ENCODE measurements at places on chromosomes 5 and 9. TPM values are rescaled to one million over a fixed set of nuclear protein-coding genes. Genes with fewer than 3 reads are reported as not detected.

- H3K36me3 ChIP-seq = no peaks in the 10 kb centered on the region
- peaks cover 21% of the 10 kb centered on the region for H3K27me3 ChIP-seq
- no peak overlapping the region for H3K4me3 ChIP-seq
- no peak for DNase-seq
- no peaks in the 10 kb centered on the region for H3K4me1 ChIP-seq
- H3K27ac ChIP-seq = no peak overlapping the region
These were observed 47.3 kb upstream of the TNC start for GRCh38 chr9:115165233-115165632.

GRCh38 chr9:76269789-76270188 lies 124.4 kb downstream of the RFK start:
- H3K36me3 ChIP-seq = no peaks in the 10 kb centered on the region
- no peak for DNase-seq
- H3K27me3 ChIP-seq = peaks cover 2% of the 10 kb centered on the region
- H3K4me3 ChIP-seq = no peak overlapping the region
- no peak overlapping the region for H3K27ac ChIP-seq

GRCh38 chr9:110626101-110626829 lies 42.3 kb upstream of the MUSK start:
- H3K4me1 ChIP-seq = peaks cover 6% of the 10 kb centered on the region
- no peak for DNase-seq
- H3K27me3 ChIP-seq = peaks cover 2% of the 10 kb centered on the region
- H3K27ac ChIP-seq = peak overlapping the region; percentile 47

- H3K27ac ChIP-seq = no peak overlapping the region
- H3K4me1 ChIP-seq = no peaks in the 10 kb centered on the region
- no peaks in the 10 kb centered on the region for H3K36me3 ChIP-seq
- DNase-seq = no peak
These were observed 123.5 kb upstream of the ACOT12 start for GRCh38 chr5:81517462-81517861.

DNA sequence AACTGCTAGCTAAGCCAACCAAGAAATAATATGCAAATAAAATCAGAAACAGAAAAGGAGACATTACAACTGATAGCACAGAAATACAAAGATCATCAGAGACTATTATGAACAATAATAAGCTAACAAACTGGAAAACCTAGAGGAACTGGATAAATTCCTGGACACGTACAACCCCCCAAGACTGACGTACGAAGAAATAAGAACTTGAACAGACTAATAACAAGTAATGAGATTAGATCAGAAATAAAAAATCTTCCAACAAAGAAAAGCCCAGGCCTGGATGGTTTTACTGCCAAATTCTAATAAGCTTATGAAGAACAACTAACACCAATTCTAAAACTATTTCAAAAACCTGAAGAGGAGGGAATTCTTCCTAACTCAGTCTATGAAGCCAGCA lies 67.9 kb downstream of the EPB41L4A start:
- H3K4me1 ChIP-seq = no peaks in the 10 kb centered on the region
- H3K36me3 ChIP-seq = no peaks in the 10 kb centered on the region
- H3K27ac ChIP-seq = no peak overlapping the region

Gene OSMR
- not detected for total RNA-seq

Gene PAEP
- total RNA-seq = not detected

GRCh38 chr5:179755022-179755421 lies 22.4 kb downstream of the MAML1 start:
- DNase-seq = no peak
- peaks cover 9% of the 10 kb centered on the region for H3K36me3 ChIP-seq
- H3K27me3 ChIP-seq = no peaks in the 10 kb centered on the region
- no peak overlapping the region for H3K4me3 ChIP-seq

All from activated CD4-positive, alpha-beta T cell treated with anti-CD3 and anti-CD28 coated beads, Interleukin-2, amount 10 ng/mL, durations not matched to agents 24 days and 14 days (primary cell).